ENCODE measurements at places on chromosomes 13 and 19.

DNA sequence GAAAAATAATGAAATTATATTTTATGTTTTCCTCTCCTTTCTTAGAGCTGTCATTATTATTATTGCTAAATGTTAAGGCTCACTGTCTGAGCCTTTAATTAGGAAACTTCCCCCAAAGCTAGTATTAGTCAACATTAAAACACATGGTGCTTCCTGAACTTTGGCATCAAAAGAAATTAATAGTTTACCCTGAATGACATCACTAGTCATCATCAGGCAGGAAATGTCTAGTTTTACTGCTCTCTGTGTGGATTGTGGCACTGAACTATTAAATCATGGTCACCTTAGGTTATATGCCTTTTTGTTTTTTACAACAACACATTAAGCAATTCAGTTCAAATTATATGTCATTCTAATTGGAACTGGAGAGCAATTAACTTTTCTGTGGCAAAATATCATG is 595.5 kb downstream of the SLITRK1 start:
- DNase-seq: no peak

GRCh38 chr13:44116562-44117332 is 237.0 kb downstream of the LACC1 start:
- DNase-seq: peak; percentile 40

DNA sequence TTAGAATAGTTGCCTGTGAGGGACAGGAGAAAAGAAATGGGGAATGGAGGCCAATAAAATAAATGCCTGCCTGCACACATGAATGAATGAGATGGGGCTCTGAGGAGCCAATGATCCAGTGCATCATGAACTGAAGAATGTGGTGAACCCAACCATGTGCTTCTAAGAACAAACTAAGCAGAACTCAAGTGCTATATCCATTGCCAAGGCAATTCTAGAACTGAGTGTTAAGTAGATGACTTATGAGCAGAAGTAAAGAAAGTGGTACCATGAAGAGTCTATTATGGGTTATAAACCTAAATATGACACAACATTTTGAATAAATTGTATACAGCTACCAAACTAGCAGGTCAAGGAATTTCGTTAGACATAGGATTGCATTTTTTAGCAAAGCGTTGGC is 186.1 kb downstream of the KATNAL1 start:
- no peak for DNase-seq

DNA sequence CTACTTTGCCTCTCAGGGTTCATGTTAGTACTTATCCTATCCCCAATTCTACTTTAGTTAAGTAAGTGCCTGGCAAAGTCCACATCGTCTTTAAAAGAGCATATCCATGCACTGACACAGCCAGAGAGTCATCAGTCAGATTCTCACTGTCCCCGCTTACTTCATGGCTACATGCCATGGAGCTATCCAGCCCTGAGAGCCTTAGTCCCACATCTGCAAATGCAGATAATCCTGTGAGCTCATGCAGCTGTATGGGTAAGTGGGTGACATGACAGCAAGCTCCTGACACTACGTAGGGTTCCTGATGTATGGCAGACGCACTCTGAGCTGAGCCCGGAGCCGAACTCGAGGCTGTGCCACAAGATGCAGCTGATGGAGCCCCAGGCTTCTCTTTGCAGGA is 661.5 kb downstream of the LIG4 start:
- no peak for DNase-seq

DNA sequence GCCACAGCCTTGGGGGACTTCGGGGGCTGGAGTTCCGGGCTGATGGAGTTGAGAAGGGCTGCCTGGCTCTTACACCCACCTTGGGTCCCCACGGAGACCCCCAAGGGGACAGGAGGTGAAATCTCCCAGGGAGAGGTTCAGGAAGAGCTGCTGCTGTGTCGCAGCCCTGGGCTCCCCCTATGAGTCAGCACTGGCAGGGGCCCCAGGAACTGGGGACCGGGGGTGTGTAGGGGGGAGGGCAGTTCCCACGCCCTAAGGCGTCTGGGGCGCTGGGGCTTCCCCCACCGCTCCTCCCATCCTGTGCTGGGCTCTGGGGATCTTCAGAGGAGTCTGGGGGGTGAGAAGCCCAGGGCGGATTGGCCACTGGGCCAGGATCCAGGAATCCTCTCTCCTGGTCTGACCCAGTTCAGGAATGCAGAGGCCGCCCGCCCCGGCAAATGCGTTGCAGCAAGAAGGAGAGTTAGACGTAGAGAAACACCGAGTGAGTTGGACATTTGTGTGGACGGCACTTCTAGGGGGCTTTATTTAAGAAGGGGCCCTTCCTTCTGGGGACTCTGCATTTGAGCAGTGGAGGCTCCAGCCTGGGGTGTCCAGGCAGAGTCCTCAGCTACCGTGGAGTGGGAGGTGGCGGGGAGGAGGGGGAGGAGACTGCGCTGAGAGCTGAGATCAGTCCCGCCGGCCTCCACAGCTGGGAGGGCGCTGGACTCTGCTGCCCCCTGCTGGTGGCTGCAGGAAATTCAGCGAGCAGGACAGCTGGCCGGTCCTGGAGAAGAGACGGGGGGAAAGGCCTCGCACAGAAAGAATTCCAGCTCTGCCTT is 15.0 kb upstream of the NANOS3 start:
- peak; percentile 92 for DNase-seq

- no peak for DNase-seq
These were observed 7.5 kb downstream of the COX6B1 start for GRCh38 chr19:35655600-35655999.

- peak; percentile 40 for DNase-seq
These were observed 26.6 kb downstream of the ZSWIM9 start for GRCh38 chr19:48196933-48197665.

DNA sequence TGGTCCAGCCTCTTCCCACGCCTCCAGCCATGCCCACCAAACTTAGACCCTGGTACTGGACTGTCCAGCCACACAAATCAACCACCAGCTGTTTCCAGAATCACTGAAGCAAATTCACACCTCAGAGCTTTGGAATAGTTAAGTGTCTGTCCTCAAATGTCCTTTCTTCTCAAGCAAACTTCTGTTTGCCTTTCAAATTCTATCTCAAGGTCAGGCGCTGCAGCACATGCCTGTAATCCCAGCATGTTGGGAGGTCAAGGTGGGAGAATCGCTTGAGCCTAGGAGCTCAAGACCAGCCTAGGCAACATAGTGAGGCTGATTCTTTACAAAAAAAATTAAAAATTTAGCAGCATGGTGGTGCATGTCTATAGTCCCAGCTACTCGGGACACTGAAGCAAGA is 19.4 kb upstream of the PRODH2 start:
- DNase-seq: no peak

DNA sequence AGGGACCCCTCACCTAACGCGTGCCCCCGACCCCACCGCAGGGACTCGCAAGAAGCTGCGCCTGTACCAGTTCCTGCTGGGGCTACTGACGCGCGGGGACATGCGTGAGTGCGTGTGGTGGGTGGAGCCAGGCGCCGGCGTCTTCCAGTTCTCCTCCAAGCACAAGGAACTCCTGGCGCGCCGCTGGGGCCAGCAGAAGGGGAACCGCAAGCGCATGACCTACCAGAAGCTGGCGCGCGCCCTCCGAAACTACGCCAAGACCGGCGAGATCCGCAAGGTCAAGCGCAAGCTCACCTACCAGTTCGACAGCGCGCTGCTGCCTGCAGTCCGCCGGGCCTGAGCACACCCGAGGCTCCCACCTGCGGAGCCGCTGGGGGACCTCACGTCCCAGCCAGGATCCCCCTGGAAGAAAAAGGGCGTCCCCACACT is 4.7 kb upstream of the MYBPC2 start:
- DNase-seq: no peak

DNA sequence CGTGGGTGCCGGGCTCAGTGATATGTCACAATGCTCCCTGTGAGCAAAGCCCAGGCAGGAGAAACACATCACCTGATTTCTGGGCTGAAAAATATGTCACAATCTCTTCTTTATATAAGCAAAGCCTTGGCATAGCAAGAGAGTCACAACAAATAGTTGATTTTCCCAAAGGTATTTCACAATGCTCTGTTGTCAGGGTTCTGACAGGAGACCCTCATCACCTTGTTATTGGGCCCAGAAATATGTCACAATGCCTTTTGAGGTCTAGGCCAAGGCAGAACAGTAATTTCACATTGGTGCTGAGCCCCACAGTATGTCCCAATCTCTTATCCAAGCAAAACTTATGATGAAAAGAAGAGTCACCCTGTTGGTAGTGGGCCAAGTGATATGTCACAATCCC is 125.7 kb downstream of the ZNF675 start:
- DNase-seq: no peak

- peak; percentile 15 for DNase-seq
These were observed 14.5 kb downstream of the NLRP12 start for GRCh38 chr19:53809518-53810186.

DNA sequence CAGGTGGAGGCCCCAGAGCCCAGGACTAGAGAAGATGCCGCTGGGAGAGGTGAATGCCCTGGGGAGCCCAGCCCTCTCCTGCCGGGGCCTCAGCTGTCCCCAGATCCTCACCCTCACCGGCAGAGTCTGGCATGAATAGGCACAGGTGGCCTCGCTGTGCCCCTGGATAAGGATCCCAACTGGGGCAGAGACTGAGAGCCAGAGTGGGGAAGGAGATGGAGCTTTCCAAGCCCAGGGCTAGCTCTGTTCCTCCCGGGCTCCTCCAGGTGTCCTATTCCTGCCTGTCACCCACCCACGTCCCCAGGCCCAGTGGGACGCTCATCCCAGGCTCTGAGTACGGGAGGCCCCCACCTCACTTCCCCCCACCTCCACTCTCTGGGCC is 16.5 kb downstream of the PRR36 start:
- DNase-seq: no peak

DNA sequence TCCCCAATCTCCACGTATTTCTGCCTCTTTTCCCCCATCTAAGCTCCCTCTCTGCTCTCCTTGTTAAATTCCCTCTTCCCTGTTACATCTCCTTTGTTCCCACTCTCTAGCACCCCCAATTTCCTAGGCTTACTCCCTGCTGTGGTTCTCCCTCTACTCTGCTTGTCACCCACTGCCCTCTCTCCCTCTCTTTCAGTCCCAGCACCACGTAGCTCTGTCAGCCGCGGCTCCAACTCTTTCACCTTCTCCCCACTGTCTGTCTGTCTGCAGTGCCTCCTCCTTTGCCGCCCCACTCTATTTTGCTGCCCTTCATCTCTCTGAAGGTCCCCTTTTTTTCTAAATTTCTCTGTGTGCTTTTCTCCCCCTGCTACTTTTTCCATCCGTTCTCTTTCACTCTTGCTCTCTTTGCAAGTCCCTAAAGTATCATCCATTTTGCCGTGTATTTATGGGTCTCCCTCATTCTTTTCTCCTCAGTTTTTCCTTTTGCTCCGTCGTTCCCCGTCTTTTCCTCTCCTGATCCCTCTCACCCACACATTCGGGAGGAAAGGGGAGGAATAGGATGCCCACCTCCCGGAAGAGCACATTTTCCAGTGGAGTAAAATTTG is 937 bp downstream of the ZNF841 start:
- DNase-seq: no peak

GRCh38 chr13:28582225-28582891 is 76.6 kb upstream of the POMP start:
- no peak for DNase-seq

DNA sequence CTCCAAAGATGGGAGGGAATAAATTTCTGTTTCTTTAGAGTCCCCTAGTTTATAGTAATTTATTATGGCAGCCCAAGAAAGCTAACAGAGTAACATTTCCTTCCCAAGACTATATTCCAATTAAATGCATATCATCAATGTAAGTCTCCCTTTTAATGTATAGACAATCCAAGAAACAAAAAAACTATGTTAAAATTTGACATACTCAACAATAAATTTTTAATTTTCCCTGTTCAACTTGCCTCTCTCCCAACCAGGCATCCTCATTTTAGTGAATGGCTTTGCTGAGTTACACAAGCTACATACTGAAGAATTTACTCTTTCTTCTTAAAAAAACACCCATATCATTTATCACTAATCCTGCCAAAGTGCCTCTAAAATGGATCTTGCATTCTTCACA is 1357.7 kb downstream of the PCDH9 start:
- no peak for DNase-seq

DNA sequence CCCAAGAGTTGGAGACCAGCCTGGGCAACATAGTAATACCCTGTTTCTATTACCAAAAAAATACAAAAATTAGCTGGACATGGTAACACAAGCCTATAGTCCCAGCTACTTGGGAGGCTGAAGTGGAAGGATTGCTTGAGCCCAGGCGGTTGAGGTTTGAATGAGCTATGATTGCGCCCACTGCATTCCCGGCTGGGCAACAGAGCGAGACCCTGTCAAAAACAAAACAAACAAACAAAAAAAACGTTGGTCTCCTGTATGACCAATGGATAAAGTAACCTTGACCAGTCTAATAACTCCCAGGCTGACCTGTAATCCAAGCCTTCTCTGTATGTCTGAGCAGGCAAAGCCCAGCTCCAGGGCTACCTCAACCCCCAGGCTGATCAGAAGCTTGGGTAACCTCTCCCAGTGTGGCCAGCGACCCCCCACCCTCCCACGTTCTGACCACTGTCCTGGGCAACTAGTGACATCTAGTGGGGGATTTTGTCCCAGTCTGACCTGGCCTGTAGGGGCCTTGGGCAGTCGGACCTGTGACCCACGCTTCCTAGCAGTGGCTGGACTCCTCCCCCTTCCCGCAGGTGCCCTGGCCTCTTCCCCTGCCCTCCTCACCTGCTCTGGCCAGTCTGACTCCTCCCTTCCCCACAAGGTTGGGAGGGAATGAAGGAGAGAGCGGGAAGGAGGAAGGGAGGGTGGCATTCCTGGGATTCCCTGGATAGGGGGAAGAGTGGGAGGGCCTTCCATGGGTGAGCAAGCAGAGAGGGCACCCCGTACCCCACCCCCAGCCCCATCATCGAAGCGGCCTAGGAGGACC is 1.0 kb upstream of the BCAM start:
- DNase-seq: no peak

- DNase-seq: peak; percentile 99
These were observed at the start of gene UBL3 for GRCh38 chr13:29850213-29850898. Gene UBL3 (minus strand): TSS chr13:29850617. CDS start chr13:29849538, 1,079 bp downstream.

- no peak for DNase-seq
These were observed 3.5 kb upstream of the CYP2S1 start for GRCh38 chr19:41189425-41190065.

GRCh38 chr19:7788178-7788932 is 25.3 kb downstream of the CLEC4M start:
- DNase-seq: no peak

DNA sequence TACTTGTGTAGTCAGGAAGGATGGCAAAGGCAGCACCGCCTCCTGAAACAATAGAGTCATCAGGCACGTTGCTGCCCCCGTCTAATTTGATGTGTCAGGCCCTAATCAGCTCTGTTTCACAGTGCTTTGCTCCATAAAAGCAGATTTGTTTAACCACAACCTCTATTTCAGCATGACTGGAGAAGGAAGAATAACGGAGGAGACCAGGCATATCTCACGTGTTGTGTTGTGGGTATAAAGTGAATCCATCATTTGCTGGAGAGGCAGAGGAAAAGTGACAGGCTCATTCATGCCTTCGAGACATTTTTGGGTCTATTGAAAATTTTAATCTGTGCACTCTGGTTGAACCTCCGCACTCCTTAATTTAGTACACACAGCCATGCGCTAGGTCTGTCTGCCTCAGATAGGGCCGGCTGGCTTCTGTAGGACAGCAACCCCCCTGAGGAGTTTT is 940.4 kb upstream of the SLC10A2 start:
- peak; percentile 50 for DNase-seq

- no peak for DNase-seq
These were observed 19.3 kb downstream of the PIP5K1C start for GRCh38 chr19:3680939-3681338.

- peak; percentile 73 for DNase-seq
These were observed 816.6 kb downstream of the UQCRFS1 start for GRCh38 chr19:28396287-28396831.

Measured in NCI-H82 (cell line).